ENCODE measurements at places on chromosomes 3 and 15. TPM values are rescaled to one million over a fixed set of nuclear protein-coding genes. Genes with fewer than 3 reads are reported as not detected.

Gene SNTN
- not detected for total RNA-seq

Gene POC1A
- total RNA-seq = 7.4 TPM

Gene MKRN3
- 0.43 TPM for total RNA-seq

Gene SLC28A1
- total RNA-seq = not detected

Gene C3orf49
- not detected for total RNA-seq
